ENCODE measurements at places on chromosomes 3 and 15.
A peak's percentile ranks its signal among the peaks of the same experiment; 100 is the strongest.

DNA sequence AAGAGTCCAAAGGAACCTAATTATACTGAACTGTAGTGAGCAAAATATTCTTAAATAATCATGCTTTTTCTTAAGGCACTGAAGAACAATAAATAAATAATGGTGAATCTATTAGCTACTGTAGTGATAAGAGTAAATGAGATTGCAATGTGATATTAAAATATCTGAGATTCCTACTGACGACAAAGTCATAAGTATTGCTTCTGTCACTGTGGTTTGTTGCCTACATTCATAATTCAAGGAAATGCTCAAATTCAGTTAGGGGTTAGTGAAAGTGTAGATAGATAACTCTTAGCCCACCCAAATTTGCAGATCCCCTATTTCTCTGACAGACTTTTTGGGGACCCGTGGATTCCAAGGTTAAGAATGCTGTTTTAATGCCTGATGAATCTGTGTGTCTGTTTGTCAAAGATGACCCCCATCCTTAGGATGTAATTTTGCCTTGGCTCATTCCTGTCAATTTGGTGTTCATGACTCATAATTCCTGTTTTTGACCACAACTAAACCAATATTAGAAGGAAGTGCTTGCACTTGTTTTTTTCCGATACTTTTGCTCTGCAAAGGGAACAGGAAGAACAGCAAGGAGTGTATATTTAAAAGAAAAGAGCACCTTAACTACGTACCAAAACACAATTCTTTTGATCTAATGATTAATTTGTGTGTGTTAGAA, 86.7 kb downstream of the MAGI1 start:
- DNase-seq, result peak; percentile 65

GRCh38 chr15:78726870-78727551, 84.3 kb downstream of the ADAMTS7 start:
- DNase-seq, result peak; percentile 5

GRCh38 chr3:197031315-197032285, 2.0 kb upstream of the MELTF start:
- peak; percentile 99 for DNase-seq

GRCh38 chr3:122967356-122967755, 60.2 kb downstream of the SEMA5B start:
- no peak for DNase-seq

DNA sequence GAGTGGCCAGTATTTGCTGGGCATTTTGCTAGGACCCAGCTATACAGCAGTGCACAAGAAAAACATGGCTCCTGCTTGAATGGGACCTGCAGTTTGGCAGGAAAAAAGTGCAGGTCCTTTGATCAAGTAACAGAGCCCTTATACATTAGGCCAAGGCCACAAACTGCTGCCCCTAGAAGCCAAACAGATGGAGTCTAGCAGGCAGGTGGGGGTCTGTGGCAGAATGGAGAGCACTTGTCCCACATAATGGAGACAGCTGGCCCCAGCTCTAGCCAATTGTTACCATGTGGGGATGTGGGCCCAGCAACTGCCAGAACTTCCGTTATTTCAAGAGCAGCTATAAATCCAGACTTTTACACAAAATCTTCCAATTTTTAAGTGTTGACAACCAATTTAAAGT, 79.3 kb downstream of the SHQ1 start:
- DNase-seq, result no peak

- peak; percentile 66 for DNase-seq
These were observed 47.0 kb upstream of the GK5 start for GRCh38 chr3:142272200-142272891.

GRCh38 chr15:31609906-31610305, 283.3 kb downstream of the KLF13 start:
- no peak for DNase-seq

- peak; percentile 94 for DNase-seq
These were observed 110.1 kb upstream of the TGFBR2 start for GRCh38 chr3:30496066-30496966.

DNA sequence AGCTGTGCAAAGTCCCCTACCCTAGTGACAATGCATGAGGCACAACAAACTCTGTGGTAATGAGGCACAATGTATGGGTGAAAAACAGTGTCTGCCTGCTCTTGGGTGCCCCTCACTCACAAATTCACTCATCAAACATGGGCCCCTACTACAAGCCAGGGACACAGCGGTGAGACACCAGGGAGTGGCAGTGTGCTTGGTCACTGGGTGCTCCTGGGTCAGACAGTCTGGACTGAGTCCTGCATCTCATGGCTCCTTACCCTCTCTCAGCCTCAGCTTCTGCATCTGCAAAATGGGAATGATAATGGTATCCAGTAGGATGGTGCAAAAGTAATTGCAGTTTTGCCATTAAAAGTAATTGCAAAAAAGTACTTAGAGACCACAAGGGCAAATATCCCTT, 184.7 kb downstream of the MEGF11 start:
- no peak for DNase-seq

GRCh38 chr3:21944251-21944650, 193.2 kb upstream of the ZNF385D start:
- peak; percentile 56 for DNase-seq

DNA sequence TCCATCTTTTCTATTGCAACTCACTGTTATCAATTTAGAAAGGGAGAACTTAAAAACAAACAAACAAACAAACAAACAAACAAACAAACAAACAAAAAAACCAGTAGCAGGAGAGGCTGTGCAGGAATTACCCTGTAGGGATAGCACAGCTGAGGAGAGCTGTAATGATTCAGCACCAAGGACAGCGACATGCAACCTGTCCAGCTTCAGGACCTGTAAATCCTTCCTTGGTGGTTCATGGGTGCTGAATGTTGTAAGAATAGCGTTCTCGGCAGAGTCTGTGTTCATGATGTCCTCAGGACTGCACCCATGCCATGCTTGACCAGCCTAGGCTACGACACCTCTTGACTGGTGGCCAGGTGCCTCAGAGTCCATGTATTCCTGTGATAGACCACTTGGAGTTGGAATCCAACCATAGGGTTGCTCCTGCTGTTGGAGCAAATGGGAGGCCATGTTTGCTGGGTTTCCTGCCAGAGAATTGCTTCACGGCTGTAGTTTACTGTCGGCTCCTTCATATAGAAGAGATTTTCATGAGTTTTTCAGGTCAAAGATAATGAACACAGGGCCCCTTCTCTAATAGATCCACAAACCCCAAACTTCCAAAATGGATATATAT, 65.9 kb downstream of the CACNA2D3 start:
- peak; percentile 43 for DNase-seq

- DNase-seq, result no peak
These were observed 31.7 kb downstream of the EDEM1 start for GRCh38 chr3:5219216-5219615.

GRCh38 chr3:179973931-179974361, 62.8 kb downstream of the PEX5L start:
- DNase-seq, result no peak

- DNase-seq, result no peak
These were observed 6.5 kb downstream of the MUC4 start for GRCh38 chr3:195805181-195805580.

DNA sequence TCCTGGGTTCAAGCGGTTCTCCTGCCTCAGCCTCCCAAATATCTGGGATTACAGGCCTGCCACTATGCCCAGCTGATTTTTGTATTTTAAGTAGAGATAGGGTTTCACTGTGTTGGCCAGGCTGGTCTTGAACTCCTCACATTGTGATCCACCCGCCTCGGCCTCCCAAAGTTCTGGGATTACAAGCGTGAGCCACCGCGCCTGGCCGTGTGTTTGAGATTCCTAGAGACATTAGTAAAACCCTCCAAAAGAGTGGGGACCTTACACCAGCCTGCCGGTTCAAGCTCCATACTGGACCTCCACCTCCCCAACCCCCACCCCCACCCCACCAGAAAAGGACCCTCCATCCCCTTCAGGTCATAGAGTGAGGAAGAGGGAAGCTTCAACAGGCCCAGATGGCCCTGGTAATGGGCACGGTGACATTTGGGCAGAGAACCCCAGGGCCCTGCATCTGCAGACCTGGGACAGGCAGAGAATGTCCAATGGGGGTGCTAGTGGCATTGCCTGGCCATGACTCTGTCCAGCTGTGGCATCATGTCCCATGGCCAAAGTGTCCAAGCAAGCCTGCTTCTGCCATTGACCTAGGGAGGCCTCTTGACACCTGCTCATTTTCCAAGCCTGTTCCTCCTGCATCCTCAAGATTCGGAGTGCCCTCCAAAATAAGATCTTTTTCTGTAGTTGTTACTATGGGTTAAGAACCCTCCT, 108.9 kb upstream of the KLF13 start:
- no peak for DNase-seq

DNA sequence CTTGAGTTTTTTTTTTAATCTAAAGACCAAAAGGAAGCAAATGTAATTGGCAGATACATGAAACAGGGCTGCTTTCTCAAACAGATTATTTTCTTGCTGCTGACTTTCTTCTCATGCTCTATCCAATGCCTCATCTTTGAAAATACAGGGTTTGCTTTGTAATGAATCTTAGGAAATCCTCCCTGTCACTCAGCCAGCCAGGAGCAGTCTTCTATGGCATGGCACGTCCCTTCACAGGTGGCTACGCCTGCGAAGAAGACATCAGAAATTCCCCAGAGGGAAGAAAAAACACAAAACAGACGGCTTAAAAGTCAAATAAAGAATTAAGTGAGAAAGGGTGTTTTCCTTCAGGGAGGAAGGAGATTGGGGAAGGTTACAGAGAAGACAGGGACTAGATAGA, 242.5 kb downstream of the IGSF11 start:
- DNase-seq, result no peak

DNA sequence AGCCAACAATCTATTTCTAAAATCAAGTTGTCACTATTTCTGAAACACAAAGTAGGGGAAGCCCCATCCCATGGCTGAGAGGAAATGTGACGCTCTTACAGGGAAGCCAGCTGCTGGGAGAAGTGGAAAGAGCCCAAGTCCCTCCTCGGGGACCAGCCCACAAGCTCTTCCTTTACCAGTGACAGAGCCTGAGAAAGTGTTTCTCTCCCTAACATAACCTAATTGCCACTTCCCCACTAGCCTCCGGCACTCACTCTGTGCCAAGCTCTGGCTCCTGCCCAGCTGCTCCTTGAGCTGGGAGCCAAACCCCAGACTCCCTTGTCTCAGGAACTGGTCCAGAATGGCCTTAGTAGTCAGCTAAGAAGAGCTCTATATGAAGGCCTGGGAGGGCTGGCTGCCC, 42.9 kb downstream of the TNFAIP8L3 start:
- no peak for DNase-seq

DNA sequence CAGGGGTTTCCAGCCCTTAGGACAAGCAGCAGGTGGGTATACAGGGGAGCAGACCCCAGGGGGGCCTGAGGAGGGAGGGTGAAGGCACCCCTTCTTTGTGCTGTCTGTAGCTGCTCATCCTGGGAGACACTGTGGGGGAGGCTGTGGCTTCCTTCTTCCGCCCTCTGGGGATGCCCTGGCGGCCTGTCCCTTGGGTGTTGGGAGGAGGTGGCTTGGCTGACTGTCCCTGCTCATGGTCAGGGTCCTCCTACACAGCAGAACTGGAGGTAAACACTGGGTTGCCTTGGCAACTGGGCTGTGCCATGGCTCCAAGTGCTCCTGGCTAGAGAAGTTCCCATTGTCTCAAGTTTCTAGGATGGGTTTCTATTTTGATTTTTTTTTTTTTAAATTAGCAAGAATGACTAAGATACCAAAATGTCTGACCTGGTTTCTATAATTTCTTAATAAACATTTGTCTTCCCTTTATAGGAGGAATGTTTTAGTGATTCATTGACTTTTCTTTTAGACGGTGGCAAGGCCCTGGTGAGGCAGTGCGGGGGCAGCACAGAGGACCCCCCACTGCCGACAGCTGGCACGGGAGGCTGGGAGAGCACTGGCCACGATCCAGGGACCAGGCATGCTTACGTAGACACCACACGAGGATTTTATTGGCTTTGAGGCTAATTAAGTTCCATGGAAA, 12.4 kb downstream of the KLF13 start:
- peak; percentile 62 for DNase-seq

- DNase-seq, result no peak
These were observed 15.0 kb downstream of the GRK7 start for GRCh38 chr3:141777957-141778813.

DNA sequence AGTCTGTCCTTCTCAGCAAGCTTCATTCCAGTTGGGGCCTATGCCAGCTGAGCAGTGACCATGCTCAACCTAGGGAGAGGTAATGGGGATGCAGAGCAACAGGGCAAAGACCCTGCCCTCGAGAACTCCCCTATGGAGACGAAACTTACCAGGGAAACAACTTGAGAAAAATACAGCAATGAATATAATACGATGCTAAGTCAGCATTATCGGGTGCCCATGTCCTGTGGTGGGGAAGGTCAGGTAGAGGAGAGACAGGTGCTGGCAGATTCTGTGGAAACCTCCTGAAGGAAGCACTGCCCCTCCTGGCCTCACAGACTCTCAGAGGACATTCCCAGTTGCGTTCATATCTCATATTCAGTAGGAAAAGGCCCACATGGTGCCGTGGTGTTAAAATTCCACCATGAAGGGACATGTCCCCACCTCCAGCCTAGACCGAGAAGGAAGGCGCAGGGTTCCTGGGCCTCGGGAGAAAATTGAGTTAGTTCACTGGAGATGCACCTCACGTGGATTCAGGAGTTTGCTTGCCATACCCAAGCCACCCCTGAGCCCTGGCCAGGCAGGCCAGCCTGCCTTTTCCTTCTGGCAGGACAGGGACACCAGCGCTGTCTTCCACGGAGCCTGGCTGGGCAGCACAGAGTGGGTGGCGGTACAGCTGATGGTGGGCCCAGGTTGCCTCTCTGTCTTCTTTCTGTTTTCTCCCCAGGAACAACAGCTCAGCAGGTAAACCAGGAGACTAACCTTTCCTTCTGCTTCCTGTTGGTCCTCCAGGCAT, 62.4 kb downstream of the BOC start:
- DNase-seq, result no peak

DNA sequence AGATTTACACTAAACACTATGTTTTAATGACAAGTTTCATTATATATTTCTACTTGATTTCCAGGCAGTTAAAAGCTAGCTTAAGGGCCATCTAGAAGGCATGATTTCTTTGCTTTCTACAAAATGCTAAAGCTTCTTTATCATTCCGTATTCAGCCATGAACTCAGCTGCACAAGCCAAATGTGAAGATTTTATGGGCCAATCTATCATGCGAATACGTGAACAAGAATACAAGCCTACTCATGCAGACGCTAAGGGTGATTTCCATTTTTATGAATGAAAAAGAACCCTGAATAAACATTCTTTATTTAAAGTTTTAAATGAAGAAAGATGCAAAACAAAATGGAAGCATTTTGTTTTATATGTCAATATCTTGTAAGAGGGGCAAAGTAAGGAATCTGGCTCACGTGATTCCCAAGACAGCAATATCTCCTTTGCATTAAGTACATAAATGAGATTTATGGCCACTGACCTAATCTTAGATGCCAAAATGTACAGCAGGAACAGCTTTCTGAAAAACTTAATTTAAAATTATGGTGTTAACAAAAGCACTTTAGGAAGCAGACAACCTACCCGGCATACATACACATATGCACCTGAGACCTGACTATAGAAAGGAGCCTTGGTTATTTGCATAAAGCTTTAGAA, 215.8 kb downstream of the DPH6 start:
- DNase-seq, result no peak

- DNase-seq, result no peak
These were observed 11.2 kb downstream of the SCAP start for GRCh38 chr3:47464588-47464987.

DNA sequence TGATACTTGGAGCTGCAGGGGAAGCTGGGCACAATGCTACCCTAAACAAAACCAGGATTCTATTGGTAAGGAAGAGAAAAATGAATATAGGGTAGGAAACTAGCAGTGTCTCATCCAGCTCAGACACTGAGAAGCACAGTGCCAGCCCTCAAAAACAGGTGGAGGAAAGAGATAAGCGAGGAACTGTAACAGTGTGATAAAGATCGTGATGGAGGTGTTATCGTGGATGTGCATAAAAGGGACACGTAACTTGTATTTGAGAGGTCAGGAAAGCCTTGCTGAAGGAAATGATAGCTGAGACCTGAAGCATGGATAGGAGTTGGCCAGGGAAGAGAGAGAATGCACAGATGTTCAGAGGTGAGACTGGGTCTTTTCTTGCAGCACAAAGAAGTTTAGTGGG, 27.4 kb downstream of the MIX23 start:
- DNase-seq, result no peak
